DND-41 (cell line): ENCODE measurements at places on chromosomes 1 and 21.

GRCh38 chr1:241482761-241483250, 36.7 kb downstream of the FH start:
- H3K36me3 ChIP-seq = no peaks in the 10 kb centered on the region
- no peaks in the 10 kb centered on the region for H3K27me3 ChIP-seq
- no peak overlapping the region for H3K27ac ChIP-seq
- DNase-seq = no peak
- no peaks in the 10 kb centered on the region for H3K4me1 ChIP-seq

DNA sequence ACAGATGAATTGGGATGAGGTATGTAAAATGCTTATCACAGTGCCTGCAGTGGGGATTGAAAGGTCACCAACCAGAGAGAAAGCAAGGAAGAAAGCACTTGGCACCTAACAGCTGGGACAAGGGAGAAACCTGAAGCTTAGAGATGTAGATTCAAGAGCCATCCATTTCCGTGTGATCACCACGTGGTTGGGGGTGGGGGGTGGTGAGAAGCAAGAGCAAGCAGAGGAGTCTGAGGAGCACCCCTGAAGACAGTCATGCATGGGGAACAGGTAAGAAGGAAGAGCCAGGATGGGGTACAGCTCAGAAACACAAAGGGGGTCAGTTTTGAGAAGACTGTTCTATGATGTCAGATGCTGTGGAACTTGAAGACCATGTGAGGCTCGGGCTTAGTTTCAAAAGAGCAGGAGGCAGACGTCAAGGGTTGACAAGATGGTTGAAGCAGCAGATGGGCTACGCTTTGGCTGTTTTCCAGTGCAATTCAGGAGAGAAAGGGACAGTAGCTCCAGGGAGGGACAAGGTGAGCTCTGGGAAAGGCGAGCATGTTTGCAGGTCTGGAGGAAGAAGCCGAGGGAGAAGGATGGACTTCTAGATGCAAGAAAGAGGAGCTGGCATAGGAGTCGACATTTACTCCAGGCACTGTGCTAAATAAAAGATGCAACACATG, 17.4 kb downstream of the KANK4 start:
- no peaks in the 10 kb centered on the region for H3K4me1 ChIP-seq
- DNase-seq = no peak
- H3K4me3 ChIP-seq = no peak overlapping the region
- peaks cover 22% of the 10 kb centered on the region for H3K27me3 ChIP-seq

GRCh38 chr1:18160290-18160942, 52.8 kb downstream of the IGSF21 start:
- H3K4me1 ChIP-seq = no peaks in the 10 kb centered on the region
- no peaks in the 10 kb centered on the region for H3K36me3 ChIP-seq

DNA sequence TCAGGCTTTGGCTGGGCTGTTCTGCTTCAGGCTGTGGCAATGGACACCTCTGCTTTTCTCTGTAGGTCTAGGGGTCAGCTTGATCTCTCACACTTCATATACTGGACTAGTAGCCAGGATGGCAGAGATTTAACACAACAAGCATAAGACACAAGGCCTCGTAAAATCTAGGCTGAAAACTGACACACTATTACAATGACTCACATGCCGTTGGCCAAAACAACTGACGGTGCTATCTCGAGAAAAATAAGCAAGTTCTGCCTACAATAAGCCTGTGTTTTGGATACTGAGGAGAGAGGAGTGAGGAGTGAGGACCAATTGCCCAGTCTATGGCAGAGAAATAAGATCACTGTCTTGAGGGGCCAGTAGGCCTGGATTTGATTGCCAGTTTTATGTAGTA, 840.7 kb upstream of the ADAMTS5 start:
- DNase-seq = no peak
- H3K36me3 ChIP-seq = no peaks in the 10 kb centered on the region
- H3K4me1 ChIP-seq = no peaks in the 10 kb centered on the region
- no peak overlapping the region for H3K4me3 ChIP-seq
- H3K27me3 ChIP-seq = no peaks in the 10 kb centered on the region

DNA sequence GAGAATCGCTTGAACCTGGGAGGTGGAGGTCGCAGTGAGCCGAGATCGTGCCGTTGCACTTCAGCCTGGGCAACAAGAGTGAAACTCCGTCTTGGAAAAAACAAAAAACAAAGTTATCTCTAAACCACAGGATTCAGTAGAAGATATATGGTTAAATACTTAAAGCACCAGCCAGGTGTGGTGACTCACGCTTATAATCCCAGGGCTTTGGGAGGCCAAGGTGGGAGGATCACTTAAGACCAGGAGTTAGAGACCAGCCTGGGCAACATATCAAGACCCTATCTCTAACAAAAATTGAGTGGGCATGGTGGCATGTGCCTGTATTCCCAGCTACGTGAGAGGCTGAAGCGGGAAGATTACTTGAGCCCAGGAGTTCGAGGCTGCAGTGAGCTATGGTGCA, 5.6 kb downstream of the NECAP2 start:
- H3K36me3 ChIP-seq = peaks cover 80% of the 10 kb centered on the region
- no peak overlapping the region for H3K27ac ChIP-seq
- no peak for DNase-seq
- peaks cover 19% of the 10 kb centered on the region for H3K4me1 ChIP-seq
- H3K27me3 ChIP-seq = no peaks in the 10 kb centered on the region
- H3K4me3 ChIP-seq = no peak overlapping the region

GRCh38 chr1:11499601-11500331, 20.8 kb downstream of the DISP3 start:
- H3K36me3 ChIP-seq = peaks cover 5% of the 10 kb centered on the region; the same call in 1 of the 2 replicates
- H3K4me3 ChIP-seq = no peak overlapping the region
- H3K27ac ChIP-seq = no peak overlapping the region
- H3K27me3 ChIP-seq = no peaks in the 10 kb centered on the region

DNA sequence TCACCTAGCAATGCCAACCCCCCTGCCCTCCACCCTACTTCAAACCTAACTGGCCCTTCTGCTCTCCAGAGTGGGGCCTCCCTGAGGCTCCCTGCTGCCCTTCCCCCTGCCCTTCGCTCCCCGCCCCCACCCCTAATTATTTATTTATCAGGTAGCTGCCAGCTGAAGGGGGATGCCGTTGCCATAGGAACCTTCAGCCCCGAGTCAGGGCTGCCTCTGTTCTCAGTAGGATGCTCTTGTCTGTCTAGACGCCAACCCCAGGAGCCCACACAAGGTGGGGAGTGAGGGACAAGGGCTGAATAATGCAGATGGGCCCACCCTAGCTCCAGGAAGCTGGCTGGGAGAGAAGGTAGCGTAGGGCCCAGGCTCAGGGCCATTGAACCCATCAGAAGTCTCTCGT, 41.1 kb downstream of the NKAIN1 start:
- H3K4me3 ChIP-seq = no peak overlapping the region
- no peak overlapping the region for H3K27ac ChIP-seq
- H3K4me1 ChIP-seq = no peaks in the 10 kb centered on the region

GRCh38 chr1:176494436-176494835, 31.5 kb downstream of the PAPPA2 start:
- H3K4me3 ChIP-seq = no peak overlapping the region
- no peaks in the 10 kb centered on the region for H3K27me3 ChIP-seq
- no peaks in the 10 kb centered on the region for H3K4me1 ChIP-seq
- no peaks in the 10 kb centered on the region for H3K36me3 ChIP-seq
- no peak for DNase-seq

- H3K4me3 ChIP-seq = no peak overlapping the region
- H3K27ac ChIP-seq = no peak overlapping the region
- no peaks in the 10 kb centered on the region for H3K27me3 ChIP-seq
- no peak for DNase-seq
- H3K4me1 ChIP-seq = peaks cover 21% of the 10 kb centered on the region
Observed at GRCh38 chr1:235105051-235106043, 23.3 kb downstream of the TOMM20 start.

GRCh38 chr1:218775501-218776021, 398.1 kb upstream of the LYPLAL1 start:
- DNase-seq = no peak
- no peak overlapping the region for H3K4me3 ChIP-seq
- H3K36me3 ChIP-seq = no peaks in the 10 kb centered on the region
- H3K27ac ChIP-seq = no peak overlapping the region
- no peaks in the 10 kb centered on the region for H3K4me1 ChIP-seq
- no peaks in the 10 kb centered on the region for H3K27me3 ChIP-seq

DNA sequence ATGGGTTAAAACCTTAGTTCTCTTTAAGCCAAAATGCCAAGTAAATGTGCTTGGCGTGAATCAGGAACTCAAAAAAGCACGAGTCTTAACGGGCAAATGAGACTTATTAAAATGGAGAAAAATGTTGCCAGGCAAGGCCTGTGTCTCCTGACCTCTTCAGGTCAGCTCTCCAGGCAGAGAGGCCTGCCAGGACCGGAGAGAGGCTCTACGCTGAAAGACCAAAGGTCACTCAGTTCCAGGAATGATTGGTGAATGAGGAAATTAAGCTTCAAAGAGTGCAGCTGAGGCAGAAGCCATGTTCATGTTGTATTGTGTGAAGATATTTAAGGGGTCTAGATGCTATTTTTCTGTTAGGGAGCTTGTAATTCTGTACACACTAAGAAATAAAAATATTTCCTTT, 66.6 kb downstream of the SPAG17 start:
- no peak overlapping the region for H3K27ac ChIP-seq
- H3K27me3 ChIP-seq = peaks cover 13% of the 10 kb centered on the region
- no peaks in the 10 kb centered on the region for H3K4me1 ChIP-seq
- no peak overlapping the region for H3K4me3 ChIP-seq
- no peak for DNase-seq

- no peaks in the 10 kb centered on the region for H3K4me1 ChIP-seq
- DNase-seq = no peak
- no peak overlapping the region for H3K4me3 ChIP-seq
- no peak overlapping the region for H3K27ac ChIP-seq
- no peaks in the 10 kb centered on the region for H3K36me3 ChIP-seq
Observed at GRCh38 chr1:18132711-18133541, 25.3 kb downstream of the IGSF21 start.

- no peak overlapping the region for H3K27ac ChIP-seq
- DNase-seq = no peak
- no peak overlapping the region for H3K4me3 ChIP-seq
Observed at GRCh38 chr1:182720463-182720862, 36.1 kb upstream of the RGS8 start.

DNA sequence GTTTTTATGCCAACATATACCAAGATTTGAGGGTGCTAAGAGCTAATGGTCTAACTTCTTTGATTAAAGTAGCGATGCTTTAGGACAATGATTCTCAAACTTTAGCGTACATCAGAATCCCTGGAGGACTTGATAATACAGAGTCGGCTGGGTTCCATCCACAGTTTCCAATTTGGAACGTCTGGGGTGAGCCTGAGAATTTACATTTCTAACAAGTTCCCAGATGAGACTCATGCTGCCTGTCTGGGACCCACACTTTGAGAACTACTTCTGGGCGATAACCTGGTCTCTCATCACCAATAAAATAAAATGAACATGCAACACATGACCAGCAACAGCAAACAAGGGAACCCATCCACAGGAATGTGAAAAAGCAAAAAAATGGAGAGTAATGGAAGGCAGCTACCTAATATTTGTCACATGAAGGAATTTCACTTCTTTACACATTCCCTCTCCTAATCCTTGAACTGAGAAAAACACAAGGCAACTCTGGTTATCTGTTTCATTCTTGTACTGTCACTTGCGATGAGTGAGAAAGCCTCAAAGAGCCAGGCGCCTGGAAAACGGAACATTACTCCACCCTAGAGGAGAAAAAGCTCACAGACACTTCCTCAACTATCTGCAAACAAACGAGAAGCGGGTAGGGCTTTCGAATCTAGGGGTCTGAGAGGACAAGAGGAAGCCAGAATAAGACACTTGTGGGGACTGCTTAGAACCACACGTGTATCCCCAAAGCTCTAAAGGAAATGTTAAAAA, 14.0 kb downstream of the HSF2BP start:
- DNase-seq = no peak
- no peak overlapping the region for H3K4me3 ChIP-seq
- H3K27me3 ChIP-seq = no peaks in the 10 kb centered on the region
- H3K4me1 ChIP-seq = peaks cover 6% of the 10 kb centered on the region
- no peaks in the 10 kb centered on the region for H3K36me3 ChIP-seq

- no peak for DNase-seq
- H3K4me3 ChIP-seq = no peak overlapping the region
- H3K27me3 ChIP-seq = no peaks in the 10 kb centered on the region
- no peaks in the 10 kb centered on the region for H3K36me3 ChIP-seq
- H3K4me1 ChIP-seq = peaks cover 5% of the 10 kb centered on the region; the same call in 1 of the 2 replicates
Observed at GRCh38 chr21:18153063-18153462, 91.6 kb upstream of the CHODL start.

GRCh38 chr1:163842571-163842970, 520.8 kb downstream of the NUF2 start:
- H3K4me1 ChIP-seq = no peaks in the 10 kb centered on the region
- no peak overlapping the region for H3K4me3 ChIP-seq
- H3K27ac ChIP-seq = no peak overlapping the region
- DNase-seq = no peak

DNA sequence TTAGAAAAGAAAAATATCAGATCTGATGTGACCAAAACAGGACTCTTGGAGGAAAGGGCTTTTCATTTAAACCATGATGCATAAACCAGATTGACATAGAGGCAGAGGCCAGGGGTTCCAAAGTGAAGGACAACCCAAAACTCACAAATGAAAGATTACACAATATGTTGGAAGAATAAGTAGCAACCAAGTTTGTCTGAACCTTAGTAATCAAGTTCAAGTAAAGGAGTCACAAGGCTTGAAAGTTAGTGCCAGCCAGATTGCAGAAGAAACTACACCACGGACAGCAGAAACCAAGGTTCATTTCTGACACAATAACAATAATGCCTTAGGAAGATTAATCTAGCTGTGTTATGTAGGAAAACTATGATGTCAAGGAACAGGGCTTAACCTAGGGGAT, 124.6 kb downstream of the ZC3H11B start:
- no peaks in the 10 kb centered on the region for H3K36me3 ChIP-seq
- no peaks in the 10 kb centered on the region for H3K27me3 ChIP-seq

DNA sequence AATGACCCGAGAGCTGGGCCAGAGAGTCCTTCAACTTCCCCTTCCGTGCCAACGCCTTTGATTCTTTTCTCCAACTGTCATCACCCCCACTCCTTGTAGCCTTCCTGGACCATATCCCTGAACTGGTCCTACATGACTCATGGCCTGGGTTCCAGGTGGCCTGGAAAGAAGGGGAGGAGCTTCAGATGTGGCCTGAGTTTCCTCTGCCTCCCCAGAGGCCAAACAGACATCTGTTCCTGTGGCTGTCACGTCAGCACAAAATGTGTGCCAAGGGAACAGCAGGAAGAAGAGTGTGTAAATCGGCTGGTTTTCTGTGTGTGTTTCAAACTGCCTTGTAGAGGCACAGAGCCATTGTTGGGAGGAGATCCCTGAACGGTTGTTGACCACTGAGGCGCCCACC, 24.9 kb upstream of the KIRREL1 start:
- no peaks in the 10 kb centered on the region for H3K36me3 ChIP-seq
- DNase-seq = no peak
- H3K27ac ChIP-seq = no peak overlapping the region
- H3K4me3 ChIP-seq = no peak overlapping the region
- no peaks in the 10 kb centered on the region for H3K4me1 ChIP-seq
- no peaks in the 10 kb centered on the region for H3K27me3 ChIP-seq

DNA sequence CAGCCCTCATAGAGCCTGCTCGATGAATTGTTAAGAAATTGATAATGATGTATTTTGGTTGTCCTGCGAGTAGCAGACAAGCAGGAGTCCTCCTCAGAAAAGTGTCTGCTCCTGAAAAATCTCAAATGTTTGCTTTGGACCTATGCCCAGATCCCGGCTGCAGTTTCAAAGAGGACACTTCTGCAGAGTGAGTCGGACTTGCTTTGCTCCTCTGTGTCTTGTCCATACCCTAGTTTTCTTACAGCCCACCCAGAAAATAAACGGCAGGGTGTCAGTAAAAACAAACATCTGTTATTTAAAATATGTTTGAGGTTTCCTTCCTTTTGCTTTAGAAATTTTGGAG, 2.8 kb downstream of the S100A10 start:
- H3K27me3 ChIP-seq = no peaks in the 10 kb centered on the region
- peaks cover 26% of the 10 kb centered on the region for H3K4me1 ChIP-seq
- H3K36me3 ChIP-seq = peaks cover 4% of the 10 kb centered on the region
- DNase-seq = no peak
- no peak overlapping the region for H3K27ac ChIP-seq
